AG10803 (cell line): ENCODE measurements at places on chromosomes 2 and 18.
A peak's percentile ranks its signal among the peaks of the same experiment; 100 is the strongest.

DNA sequence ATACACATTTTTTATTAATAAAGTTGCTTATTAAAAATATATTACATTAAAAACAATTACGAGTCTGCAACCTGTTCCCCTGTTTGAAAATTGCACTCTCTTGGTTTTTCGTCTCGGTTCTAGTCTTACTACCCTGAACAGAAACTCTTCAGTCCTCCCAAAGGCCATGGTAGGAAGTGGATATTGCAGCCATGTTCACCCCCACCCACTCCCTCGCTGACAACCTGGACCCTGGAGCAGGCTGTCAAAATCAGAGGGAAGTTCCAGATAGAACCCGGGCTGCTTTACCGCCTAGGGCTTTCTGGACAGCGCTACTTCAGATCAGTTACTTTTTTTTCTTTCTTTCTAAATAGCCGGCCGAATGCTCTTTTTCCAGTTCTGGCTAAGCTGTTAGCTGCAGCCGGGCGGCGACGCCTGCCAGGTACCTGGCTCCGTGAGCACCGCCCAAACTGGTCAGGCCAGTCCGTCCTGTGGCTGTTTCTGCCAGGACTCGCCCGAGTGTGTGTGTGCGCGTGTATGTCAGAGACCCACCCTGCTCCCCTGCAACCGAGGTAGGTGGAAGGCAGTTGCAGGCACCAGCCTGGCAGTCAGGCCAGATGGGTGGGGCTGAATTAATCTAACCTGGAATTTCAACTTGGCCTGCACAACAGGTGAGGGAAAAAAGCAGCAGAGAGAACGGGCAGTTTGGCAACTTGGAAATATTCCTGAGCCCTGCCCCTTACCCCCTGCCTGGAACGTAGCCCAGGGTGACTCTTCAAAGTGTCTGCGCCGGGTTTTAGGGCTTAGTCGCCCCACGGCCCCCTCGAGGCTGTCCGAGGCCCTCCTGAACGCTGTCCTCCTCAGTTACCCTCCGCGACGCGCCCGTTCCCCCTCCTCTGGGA, 1.1 kb upstream of the TET3 start:
- no peak for DNase-seq

DNA sequence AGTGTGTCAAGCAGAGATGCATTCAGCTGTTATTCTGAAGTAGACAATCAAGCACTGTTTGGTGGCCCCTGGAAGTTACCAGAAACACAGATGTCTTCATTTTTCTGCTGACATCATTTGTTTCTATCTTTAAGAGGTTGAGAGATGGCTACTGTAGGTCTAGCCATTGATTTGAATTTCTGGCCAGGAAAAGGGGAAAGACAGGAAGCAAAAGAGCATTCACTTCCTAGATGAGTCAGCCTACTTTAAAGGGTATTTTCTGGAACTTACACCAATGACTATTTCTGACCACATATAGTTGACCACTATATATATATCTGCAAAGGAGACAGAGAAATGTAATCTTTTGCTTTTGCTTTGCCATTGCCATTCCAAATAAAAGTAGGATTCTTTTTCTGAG, 900.1 kb upstream of the SOX11 start:
- no peak for DNase-seq

DNA sequence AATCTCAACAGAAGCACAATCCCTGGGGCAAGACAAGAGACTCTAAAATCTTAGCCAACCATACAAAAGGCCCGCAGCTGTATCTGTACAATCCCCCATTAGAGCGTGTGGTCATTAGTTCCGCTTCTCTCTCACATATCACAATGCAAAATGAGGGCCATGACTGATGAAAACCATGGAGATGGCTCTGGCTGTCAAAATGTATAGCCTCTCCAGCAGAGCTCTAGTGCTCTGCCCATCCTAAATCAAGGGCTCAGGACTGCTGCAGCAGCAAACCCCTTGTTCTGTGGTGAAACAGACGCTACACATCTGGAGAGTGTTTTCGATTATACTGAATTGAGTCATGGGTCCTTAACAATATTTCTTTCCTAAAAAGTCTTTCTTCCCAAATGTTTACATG, 221.0 kb downstream of the PID1 start:
- peak; percentile 19 for DNase-seq

- DNase-seq: no peak
Measured at GRCh38 chr2:159199761-159200465, 86.6 kb downstream of the WDSUB1 start.
